HFFc6 (cell line): ENCODE measurements at places on chromosomes 1 and 21.
A peak's percentile ranks its signal among the peaks of the same experiment; 100 is the strongest.

DNA sequence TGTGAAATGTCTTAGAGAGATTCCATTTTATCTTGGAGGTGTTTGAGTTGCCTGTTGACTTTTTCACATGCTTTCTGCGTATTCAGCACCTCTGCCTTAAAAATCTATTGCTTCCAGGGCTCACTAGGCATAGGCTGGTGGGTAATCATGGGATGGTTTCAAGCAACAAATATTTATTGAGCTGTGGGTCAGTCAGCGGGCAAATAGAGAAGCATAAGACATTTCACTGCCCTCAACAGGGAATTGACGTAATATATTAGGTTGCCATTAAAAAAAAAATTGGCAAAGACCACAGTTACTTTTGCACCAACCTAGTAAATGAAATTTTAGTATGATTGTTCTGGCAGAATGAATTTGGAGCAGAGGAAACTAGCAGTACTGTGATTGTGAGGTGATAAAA lies 44.3 kb upstream of the NBL1 start:
- H3K36me3 ChIP-seq: peaks cover 37% of the 10 kb centered on the region
- no peak overlapping the region for H3K4me3 ChIP-seq
- no peak for DNase-seq
- H3K27ac ChIP-seq: no peak overlapping the region

DNA sequence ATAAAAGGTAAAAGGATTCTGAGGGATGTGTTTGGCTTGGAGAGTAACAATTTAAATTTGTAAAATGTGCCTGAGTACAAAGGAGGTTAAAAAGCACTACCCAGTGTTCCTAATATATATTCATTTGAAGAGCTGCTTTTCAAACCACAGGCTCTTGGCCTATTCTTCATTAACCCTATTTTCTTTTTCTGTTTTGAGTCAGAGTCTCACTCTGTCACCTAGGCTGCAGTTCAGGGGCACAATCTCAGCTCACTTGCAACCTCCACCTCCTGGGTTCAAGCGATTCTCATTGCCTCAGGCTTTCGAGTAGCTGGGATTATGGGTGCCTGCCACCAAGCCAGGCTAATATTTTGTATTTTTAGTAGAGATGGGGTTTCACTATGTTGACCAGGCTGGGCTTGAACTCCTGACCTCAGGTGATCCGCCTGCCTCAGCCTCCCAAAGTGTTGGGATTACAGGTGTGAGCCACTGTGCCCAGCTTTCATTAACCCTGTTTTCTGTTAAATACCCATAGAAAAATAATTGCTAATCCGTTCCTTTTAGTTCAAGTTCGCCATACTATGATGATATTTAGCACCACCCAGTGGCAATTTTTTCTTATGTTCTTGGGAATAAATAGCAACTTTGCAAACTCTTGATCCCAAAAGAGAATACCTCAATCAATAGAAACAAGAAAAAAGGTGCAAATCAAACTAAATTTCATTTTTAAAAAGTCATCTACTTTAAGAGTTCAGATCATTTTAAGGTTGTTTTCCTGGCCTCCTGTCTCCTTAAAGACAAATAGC lies 30.5 kb downstream of the ZBTB8OS start:
- no peaks in the 10 kb centered on the region; the same call in 1 of the 2 replicates for H3K27me3 ChIP-seq
- H3K4me3 ChIP-seq: no peak overlapping the region
- H3K4me1 ChIP-seq: no peaks in the 10 kb centered on the region
- peak; percentile 17 for DNase-seq
- H3K27ac ChIP-seq: no peak overlapping the region; the same call in 1 of the 2 replicates

DNA sequence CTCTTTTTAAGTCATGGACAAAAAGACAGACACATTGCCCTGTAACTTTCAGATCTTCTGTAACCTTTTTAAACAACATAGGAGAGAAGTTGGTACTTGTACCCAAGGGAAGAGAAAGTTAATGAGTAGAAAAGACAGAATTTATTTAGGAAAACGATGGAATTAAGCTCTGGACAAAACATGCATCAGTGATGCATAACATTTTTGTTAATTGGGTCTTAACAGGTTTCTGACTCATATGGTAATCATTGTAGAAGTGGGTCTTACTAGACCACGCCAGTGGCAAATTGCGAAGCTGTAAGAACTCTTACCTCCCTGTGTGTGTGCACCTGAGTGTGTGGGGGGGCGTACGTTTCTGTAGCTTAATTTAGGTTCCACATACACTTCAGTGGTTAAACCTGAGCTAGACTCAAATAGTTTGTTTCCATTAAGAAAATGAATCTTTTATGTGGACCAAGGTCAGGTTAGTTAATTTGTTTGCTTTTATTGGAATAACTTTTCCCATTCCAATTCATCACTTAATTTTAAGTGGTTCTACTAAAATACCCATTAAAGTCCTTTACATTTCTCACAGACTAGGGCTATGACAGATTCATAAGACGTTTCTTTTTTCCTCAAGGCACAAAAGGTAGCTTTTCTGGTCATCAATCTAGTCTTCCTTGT lies 48.1 kb downstream of the NFIA start:
- no peak overlapping the region for H3K4me3 ChIP-seq
- H3K4me1 ChIP-seq: peaks cover 20% of the 10 kb centered on the region
- H3K36me3 ChIP-seq: no peaks in the 10 kb centered on the region

- peaks cover 34% of the 10 kb centered on the region for H3K27me3 ChIP-seq
- H3K4me1 ChIP-seq: no peaks in the 10 kb centered on the region
- no peaks in the 10 kb centered on the region for H3K36me3 ChIP-seq
- H3K27ac ChIP-seq: no peak overlapping the region
- no peak for DNase-seq
Measured at GRCh38 chr1:42109600-42109999, 43.6 kb upstream of the GUCA2B start.

DNA sequence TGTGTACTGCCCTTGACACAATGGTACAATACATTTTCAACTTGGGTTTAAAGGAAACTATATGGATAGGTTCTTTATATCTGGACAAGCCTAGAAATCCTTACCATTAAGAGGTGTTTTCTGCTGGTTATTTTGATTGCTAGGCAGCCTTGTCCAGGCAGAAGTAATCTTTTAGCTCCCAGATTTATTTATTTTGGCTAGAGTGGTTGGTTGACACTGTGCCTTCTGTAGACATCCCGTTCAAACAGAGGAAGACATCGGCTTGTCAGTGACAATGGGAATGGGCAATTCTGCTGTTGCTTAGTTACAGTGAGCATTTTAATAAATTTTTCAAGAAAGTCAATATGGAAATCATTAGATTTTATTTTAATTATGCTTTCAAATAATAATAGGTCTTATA lies 138.8 kb downstream of the VPS13D start:
- DNase-seq: no peak
- H3K36me3 ChIP-seq: peaks cover 15% of the 10 kb centered on the region
- no peak overlapping the region for H3K4me3 ChIP-seq
- no peak overlapping the region for H3K27ac ChIP-seq

DNA sequence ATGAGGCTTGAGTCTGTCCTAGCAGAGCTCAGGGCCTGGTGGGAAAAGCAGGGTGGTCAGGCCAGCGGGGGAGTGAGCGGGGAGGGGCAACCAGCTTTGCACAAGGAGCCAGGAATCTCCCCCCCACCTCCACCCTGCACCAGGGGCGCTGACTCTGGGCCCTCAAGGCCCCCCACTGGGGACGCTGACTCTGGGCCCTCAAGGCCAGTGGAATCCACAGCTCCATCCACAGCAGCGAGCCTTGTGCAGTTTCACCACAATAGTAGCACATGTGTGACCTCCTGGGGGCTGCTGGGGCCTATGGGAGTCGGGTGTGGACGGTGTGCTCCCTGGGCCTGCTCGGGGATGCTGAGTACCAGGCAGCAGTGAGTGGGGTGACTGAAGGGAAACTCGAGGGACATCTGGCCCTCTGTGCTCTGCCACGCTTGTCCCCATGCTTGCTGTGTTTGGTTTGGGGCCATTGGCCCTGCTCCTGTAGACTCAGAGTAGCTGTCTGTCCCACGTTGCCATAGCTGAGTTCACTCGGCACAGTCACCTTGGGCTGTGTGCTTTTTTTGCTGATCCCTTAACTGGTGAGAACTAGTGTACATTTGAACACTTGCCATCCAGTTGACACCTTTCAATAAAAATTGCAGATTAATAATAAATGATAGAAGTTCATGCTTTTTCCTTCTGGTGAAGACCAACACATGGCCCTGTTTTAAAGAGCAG lies 89.2 kb downstream of the ADARB1 start:
- H3K27ac ChIP-seq: no peak overlapping the region
- peaks cover 12% of the 10 kb centered on the region for H3K27me3 ChIP-seq
- H3K4me1 ChIP-seq: peaks cover 12% of the 10 kb centered on the region
- no peak overlapping the region for H3K4me3 ChIP-seq
- no peaks in the 10 kb centered on the region for H3K36me3 ChIP-seq
- no peak for DNase-seq

GRCh38 chr1:23643736-23644554 lies 47.7 kb upstream of the RPL11 start:
- no peak for DNase-seq
- no peak overlapping the region for H3K4me3 ChIP-seq
- no peak overlapping the region for H3K27ac ChIP-seq
- peaks cover 22% of the 10 kb centered on the region for H3K27me3 ChIP-seq

DNA sequence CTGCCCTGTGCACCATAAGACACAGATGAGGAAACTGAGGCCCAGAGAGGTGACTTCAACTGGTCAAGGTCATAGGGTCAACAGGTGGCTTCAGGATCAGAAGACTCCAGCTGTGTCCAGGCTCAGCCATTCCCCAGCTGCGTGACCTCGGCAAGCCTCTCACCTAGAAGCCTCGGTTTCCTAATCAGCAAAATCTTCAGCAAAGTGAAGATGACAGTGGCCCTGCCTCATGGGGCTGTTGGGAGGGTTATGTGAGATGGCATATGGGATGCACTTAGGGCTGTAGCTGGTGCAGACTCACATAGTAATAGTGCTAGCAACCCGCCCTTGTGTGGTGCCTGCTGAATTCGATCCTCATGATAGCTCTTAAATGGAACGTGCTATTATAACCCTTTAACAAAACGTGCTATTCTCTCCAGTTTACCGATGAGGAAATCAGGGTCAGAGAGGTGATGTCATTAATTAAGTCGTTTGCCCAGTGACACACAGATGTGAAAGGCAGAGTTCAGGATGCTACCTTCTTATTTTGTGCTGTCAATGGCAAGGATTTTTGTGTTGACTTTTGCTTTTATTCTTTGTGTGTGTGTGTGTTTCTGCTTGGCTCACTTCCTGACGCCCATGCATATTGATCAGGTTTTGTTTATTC lies 472.9 kb downstream of the MATN1 start:
- no peaks in the 10 kb centered on the region for H3K4me1 ChIP-seq
- H3K27me3 ChIP-seq: peaks cover 6% of the 10 kb centered on the region; the same call in 1 of the 2 replicates
- DNase-seq: no peak

DNA sequence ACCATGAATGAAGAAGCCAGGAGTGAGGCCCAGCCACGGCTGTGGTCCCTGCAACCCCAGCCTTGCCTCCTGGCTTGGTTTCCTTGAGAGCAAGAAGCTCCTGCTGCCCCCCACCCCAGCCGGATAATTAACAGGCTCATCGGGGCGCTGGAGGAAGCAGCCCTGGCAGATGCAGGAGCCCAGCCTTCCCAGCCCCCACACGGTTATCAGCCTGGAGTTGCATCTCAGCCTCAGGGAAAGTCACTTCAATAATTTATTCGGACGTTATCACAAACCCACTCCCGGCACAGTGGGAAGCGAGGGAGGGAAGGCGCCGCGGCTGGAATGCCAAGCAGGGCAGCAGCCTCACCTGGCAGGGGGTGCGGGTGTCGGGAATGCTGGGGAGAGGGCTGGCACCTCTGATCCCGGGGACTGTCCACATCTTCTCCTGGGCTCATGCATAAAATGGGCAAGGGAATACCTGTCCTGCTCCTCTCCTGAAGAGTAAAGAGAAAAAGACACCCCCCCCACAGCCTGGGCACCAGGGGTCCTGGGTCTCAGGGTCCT lies 43.3 kb upstream of the LRP8 start:
- peaks cover 52% of the 10 kb centered on the region for H3K27me3 ChIP-seq
- no peak overlapping the region for H3K27ac ChIP-seq
- no peaks in the 10 kb centered on the region for H3K4me1 ChIP-seq

DNA sequence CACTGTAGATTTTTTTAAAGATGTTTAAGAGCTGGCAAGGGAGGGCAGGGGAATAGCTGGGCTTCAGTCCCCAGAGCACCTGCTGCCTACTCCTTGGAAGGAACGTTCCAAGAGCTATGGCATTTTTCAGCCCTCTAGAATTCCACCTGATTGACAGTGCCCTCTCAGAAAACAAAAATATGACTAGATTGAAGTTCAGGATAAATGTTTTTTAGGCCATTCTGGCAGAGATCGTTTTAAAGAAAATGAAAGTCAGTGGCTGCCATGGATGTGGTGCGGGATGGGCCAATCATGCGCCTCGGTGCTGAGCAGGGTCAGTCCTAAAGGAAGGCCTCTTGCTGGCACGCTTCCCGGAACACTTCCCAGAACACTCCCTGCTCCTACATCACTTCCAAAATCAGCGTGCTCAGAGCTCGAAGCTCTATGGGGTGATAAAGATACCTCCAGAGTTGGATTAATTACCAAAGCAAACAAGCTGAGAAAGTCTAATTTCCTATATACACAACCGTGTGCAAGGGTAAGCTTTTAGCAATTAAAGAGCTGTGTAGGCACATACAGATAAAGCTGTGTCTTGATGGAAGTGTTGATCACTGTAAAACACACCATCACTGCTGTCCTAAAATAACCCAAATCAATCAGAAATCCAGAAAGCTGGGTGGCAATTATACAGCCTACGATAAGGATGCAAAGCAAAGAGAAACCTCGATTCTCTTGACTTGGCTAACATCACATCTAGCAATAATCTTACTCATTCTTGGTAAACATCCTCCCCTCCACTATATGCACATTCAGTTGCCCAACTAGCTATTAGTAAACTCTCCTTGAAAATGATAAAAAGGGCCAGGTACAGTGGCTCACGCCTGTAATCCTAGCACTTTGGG lies 34.6 kb downstream of the TGFBR3 start:
- DNase-seq: peak; percentile 79
- peaks cover 22% of the 10 kb centered on the region for H3K4me1 ChIP-seq
- peaks cover 4% of the 10 kb centered on the region; the same call in 1 of the 2 replicates for H3K36me3 ChIP-seq
- peak overlapping the region; percentile 93 for H3K27ac ChIP-seq

DNA sequence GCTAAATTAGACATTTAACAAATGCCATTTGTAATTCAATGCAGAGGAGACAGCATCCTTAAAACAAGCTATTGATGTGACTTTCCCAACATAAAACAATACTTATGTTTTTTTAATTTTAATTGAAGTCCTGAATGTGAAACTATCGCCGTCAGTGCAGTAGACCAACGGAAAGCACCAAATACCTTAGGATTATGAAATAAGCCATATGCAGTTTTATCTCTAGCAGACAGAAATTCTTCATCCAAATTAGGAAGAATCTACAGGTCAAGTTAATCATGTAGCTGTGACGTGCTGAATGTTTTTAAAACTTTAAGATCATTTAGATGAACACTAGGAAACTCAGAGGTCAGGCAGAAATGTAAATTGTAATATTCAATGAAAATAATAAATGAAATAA lies 714 bp upstream of the ST6GALNAC5 start:
- peaks cover 21% of the 10 kb centered on the region for H3K27me3 ChIP-seq
- peak overlapping the region; percentile 84; the same call in 1 of the 2 replicates for H3K4me3 ChIP-seq
- no peaks in the 10 kb centered on the region for H3K36me3 ChIP-seq
- no peak for DNase-seq
- H3K27ac ChIP-seq: no peak overlapping the region
- peaks cover 27% of the 10 kb centered on the region for H3K4me1 ChIP-seq
